ENCODE measurements at places on chromosomes 1 and 21.

- DNase-seq = no peak
Observed at GRCh38 chr1:228825840-228826484, 90.7 kb downstream of the RHOU start.

- no peak for DNase-seq
Observed at GRCh38 chr1:112027696-112028095, 38.2 kb upstream of the KCND3 start.

GRCh38 chr1:11198851-11199594 lies 9.9 kb downstream of the ANGPTL7 start:
- no peak for DNase-seq

DNA sequence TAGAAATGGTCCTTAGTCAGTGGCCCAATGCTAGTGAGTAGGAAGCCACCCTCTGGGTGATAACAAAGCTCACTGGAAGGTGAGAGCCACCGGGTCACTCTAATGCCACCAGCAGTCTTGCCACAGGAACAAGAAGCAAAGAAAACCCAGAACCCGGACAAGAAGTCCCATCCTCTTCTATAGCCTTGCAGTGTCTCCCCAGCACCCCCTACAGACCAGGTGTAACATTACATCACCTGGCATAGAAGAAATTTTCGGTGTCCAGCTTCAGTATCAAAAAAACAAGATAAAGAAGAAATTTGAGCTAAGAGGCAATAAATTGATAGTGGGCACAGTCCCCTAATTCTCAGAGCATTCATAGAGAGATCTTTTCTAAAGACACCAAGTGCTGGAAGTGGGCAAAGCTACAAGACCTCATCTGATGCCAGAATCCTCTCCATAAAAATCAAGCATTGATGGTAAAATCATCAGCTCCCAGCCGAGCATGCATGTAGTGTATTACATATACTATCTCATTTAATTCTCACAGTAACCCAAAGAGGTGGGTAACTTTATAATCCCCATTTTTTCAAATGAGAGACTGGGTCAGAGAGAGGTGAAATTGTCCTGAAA lies 491.0 kb downstream of the MATN1 start:
- DNase-seq = no peak

GRCh38 chr1:24406788-24407187 lies 6.8 kb downstream of the STPG1 start:
- DNase-seq = no peak

DNA sequence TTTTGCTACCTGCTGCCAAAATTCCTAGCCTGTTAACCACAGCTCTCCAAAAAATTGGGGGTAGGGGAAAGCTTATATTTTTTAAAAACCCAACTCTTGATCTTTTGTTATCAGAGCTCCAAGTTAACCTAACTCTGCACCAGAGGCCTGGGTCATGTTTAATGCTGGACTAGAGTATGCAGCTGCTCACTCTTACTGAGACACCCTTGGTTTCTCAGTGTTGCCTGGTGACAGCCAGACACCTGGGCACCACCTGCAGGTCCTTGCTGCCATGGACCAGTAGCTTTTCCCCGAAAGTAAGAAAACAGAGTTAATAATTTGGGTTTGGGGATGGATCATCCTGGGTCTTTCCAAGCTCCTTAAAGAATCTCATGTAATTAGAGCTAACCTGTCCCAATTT lies 30.1 kb downstream of the KCNJ6 start:
- no peak for DNase-seq

DNA sequence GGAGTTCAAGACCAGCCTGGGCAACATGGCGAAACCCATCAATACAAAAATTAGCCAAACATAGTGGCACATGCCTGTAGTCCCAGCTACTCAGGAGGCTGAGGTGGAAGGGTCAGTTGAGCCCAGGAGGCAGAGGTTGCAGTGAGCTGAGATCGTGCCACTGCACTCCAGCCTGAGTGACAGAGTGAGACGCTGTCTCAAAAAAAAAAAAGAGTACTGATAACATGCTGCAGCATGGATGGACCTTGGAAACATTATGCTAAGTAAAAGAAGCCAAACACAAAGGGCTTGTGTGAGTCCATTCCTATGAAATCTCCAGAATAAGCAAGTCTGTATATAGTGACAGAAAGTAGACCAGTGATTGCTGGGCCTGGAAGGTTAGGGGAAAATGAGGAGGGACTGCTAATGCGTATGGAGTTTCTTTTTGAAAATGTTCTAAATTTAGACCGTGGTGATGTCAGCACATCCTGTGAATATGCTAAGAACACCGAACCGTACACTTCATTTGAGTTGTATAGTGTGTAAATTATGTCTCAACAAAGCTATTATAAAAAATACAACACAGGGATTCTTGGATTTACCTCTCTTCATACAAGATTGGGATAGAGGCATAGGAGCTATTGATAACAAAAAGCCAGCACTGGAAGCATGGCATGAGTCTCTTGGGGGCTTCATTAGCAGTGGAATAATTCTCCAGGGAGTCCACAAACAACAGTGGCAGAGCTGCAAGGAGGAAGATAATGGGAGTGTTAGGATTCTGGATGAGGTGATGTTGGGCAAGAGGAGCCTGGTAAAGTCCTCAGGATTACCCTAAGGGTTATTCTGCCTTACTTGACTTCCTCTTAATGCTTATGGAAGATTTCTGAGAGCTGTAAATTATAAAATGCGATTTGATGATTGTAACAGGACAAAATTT lies 73.5 kb downstream of the TTC3 start:
- no peak for DNase-seq

- no peak for DNase-seq
Observed at GRCh38 chr1:3631320-3632260, 6.8 kb downstream of the TPRG1L start.

DNA sequence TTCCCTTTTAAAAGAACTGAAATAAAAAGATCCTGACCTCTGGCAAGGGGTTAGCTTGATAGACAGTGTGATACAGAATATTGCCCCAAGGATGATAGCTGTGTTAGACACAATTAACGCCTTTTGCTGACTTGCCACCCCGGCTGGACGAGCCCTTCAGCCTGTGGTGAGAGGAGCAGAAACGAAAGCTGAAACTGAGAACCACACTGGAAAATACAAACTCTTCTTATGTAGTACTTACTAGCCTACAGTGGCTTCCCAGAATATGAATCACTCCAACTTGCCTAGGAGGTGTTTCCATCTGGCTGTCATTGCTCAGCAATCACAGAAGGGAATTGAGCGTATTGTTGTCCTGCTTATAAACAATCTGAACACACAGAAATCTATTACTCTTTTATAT lies 22.9 kb downstream of the SAMSN1 start:
- no peak for DNase-seq

GRCh38 chr1:183058851-183059502 lies 35.8 kb downstream of the LAMC1 start:
- no peak for DNase-seq

DNA sequence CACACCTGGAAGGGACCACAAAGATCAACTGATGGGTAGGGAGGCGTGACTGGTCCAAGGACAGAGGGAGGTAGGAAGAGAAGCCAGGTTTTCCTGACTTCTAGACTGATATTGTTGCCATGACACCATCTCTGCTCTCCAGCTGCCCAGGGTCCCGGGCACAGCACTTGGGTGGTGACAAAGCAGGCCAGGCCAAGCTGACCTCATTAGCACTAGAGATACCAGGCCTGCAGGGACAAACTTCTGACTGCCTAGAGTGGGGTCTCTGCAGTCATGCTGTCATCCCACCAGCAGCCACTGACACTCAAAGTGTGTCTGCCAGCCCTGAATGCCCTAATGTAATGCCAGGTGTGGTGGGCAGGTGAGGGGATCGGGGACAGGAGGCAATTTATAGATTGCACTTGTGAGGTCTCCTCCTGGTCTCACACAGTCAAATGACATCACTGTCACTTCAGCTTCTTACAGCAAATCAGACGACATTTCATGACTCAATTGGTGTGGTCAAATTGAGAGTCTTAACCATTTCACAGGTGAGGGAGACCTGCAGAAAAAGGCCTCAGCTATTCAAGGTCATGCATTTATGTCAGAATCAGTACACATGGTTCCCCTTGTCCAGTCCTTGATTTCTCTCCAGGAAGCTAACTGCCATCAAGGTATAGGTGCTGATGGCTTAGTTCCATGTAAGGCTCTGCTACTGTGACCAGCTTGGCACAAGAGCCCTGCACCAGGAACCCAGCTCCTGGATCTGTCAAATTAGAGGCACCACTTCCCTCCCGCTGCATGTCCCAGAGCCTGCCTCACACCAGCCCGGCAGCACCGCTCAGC lies 2.7 kb downstream of the SLC9A1 start:
- peak; percentile 59 for DNase-seq

- no peak for DNase-seq
Observed at GRCh38 chr1:214067397-214067796, 79.6 kb downstream of the PROX1 start.

GRCh38 chr21:33127154-33127867 lies 57.4 kb downstream of the OLIG1 start:
- peak; percentile 84 for DNase-seq

GRCh38 chr1:166119471-166119965 lies 47.3 kb downstream of the FAM78B start:
- DNase-seq = no peak

DNA sequence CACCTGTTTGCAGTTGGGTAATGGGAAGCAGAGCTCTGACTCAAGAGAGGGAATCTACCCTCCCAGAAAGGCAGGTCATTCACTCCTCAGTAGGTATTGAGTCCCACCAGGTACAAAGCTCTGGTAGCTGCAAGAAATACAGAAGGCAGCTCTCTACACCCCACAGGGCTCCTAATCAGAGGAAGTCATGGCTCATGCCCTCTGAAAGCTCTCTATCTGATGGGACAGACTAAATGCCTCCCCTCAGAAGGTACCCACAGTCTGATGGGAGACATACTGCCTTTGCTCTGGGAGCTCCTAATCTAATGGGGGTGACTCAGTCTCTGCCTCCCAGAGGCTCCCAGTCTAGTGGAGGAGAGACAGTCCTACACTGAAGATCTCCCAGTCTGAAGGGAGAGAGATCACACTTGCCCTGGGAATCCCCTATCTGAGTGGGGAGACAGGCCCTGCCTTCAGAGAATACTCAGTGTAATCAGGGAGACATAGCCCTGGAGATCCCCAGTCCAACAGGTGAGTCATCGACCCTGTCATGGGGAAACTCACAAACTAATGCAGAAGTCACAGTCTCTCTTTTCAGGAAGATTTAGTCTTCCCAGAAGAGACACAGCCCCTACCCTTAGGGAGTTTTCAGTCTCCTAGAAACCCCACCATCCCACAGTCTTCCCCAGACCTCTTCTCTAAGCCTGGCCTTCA lies 23.7 kb downstream of the CAMK1G start:
- no peak for DNase-seq

DNA sequence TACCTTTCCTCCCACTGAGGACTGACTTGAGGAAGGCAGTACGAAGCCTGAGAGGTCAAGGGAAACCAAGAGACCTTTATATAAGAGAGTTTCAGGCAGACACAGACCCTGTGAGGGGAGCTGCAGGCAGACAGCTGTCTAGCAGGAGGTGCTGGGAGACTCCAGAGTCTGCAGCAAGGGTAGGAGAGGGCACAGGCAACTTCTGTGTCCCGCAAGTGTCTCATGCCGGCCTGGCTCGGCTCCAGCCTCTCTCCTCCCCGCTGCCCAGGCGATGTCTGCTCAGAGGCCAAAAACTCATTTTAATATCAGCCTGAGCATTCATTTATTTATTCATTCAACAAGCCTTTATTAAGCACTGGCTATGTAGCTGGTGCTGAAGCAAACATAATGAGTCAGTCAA lies 83.0 kb downstream of the KIRREL1 start:
- DNase-seq = no peak

DNA sequence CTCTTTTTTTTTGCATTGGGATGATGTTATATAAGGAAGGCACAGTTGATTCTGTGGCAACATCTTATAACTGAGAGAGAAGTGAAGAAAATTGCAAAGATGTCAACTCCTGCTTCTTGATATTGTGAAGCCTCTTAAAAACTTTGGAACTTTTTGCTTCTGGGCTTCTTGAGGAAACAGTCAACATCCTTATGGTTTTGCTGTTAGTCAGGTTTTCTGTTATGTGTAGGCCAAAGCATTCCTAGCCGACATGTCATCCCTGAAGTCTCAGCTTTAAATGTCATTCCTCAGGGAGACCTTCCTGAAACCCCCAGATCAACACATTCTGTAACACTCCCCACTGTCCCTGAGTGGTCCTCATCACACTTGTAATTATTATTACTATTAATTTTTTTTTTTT lies 12.6 kb downstream of the FALEC start:
- DNase-seq = peak; percentile 78

DNA sequence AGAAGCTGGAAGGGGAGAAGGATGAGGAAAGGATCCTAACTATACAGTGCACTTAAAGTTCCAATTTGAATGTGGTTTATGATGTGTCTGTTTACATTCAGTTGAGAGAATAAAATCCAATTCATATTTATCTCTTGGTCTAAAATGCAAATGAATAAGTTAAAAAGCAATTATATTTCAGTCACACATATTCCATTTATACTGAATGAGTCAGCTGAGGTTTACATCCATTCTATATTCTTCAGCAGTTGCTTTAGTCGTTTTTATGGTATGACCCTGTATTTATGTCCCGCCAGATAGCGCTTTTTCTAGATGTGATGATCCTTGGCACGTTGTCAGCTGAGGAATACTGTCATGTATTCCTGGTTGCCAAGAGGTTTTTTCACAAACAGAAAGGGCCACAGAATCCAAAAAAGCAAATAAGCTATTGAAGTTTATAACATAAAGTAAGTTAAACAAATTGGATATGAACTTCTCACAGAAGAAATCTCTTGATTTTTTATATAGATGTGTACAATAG lies 866.2 kb downstream of the NCAM2 start:
- peak; percentile 3 for DNase-seq

DNA sequence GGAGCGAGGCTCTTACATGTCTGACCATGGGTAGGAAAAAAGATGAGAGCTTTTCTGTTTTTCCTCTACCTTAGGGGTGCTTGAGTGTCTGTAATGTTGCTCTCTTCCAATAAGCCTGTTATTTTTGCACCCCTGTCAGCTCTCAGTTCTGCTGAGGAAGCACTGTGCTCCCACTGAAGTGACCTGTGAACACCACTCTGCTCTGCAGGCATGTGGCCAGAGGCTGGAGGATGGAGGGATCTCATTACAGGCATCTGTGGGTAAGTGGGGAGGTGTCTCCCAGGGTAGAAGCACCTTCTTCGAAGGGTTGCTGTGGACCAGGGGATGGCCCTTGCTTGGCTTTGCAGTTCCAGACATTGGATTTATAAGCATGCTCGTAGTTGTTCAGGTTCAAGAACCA lies 56.8 kb upstream of the RBM15 start:
- DNase-seq = no peak

- DNase-seq = no peak
Observed at GRCh38 chr1:115506924-115507589, 134.7 kb upstream of the VANGL1 start.

- no peak for DNase-seq
Observed at GRCh38 chr1:12340544-12340930, 110.7 kb downstream of the VPS13D start.

GRCh38 chr1:55117941-55118340 lies 78.6 kb downstream of the PCSK9 start:
- no peak for DNase-seq

GRCh38 chr1:224632921-224633321 lies 16.8 kb downstream of the CNIH3 start:
- no peak for DNase-seq

GRCh38 chr1:55839221-55839620 lies 624.1 kb upstream of the USP24 start:
- DNase-seq = no peak

Measured in foreskin fibroblast (primary cell).